ENCODE measurements at places on chromosomes 1 and 21.
A peak's percentile ranks its signal among the peaks of the same experiment; 100 is the strongest.

DNA sequence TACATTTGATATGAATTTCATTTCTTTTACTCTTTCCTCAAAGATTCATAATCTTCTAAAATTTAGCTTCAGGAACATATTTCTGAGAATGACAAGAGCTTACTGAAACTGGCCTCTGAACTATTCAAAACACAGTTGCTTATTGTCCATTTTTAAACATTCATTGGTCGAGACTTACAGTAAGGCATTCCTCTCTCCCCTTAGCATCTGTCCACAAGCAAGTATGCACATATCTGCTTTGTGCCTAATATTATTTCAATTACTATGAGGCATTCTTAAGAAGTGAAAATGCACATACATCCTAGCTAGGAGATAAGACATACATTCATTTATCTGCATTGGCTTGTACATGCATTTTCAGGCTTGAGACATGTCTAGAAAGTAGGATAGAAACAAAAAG lies 488.7 kb downstream of the PTBP2 start:
- no peak for DNase-seq

- no peak for DNase-seq
Measured at GRCh38 chr1:246309247-246309884, 197.7 kb downstream of the SMYD3 start.

GRCh38 chr1:15180945-15181523 lies 27.5 kb downstream of the TMEM51 start:
- DNase-seq, result no peak

- no peak for DNase-seq
Measured at GRCh38 chr1:205943245-205943644, at the start of gene SLC26A9. TSS of gene SLC26A9 (minus strand) at chr1:205943456. CDS start at chr1:205935820, 7,636 bp downstream.

GRCh38 chr1:220296981-220297380 lies 24.7 kb upstream of the RAB3GAP2 start:
- DNase-seq, result no peak

DNA sequence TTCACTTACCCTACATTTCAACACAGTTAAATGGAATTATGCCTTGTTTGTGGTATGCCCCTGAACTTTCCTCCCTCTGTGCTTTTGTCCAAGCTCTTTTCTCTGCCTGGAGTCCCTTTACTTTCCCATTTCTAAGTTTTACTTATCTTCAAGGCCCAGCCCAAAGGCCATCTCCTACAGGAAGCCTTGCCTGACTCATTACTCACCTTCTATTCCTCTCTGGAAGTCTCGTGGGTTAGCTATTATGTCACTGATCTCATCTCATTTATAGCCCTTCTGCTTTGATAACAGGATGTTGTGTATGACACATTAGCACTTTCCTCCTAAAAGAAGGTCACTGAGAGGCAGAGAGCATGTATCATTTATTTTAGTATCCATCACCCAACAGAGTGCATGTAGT lies 78.8 kb upstream of the CD1D start:
- no peak for DNase-seq

- DNase-seq, result no peak
Measured at GRCh38 chr1:70143048-70143659, 62.2 kb downstream of the LRRC40 start.

DNA sequence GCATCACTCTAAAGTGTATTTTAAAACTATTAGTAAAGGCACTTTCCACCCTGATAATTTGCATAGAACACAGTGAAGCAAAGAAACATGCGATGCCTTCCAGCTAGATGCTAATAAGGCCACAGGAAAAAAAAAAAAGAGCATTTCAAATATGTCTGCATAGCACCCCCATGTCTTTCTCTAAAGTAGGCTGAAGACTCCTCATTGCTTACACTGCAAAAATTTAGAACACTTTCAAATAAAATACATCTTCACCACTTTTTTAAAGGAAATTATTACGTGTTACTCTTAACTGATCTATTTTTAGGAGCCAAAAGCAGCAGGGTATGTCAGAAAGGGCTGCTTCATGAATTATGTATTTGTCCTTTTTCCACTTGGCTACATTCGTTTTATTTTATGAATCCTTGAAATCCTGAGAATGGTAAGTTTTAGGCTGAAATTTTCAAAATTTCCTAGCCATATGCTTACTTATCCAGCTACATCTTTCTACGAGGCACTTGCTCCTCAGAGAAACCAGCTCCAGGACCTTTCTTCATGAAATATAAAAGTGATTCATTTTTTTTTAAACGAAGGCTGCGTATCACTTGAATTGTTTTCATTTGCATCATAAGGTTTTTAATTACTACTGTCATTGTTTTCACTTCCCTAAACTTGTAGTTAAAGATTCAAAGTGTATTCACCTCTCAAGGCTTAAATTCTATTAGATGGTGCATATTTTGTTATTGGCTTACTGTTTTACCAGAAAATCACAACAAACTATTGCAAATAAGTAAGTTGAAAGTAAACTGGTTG lies 513.0 kb downstream of the PTPRC start:
- peak; percentile 7 for DNase-seq

GRCh38 chr1:9271283-9271682 lies 21.4 kb upstream of the SPSB1 start:
- no peak for DNase-seq

DNA sequence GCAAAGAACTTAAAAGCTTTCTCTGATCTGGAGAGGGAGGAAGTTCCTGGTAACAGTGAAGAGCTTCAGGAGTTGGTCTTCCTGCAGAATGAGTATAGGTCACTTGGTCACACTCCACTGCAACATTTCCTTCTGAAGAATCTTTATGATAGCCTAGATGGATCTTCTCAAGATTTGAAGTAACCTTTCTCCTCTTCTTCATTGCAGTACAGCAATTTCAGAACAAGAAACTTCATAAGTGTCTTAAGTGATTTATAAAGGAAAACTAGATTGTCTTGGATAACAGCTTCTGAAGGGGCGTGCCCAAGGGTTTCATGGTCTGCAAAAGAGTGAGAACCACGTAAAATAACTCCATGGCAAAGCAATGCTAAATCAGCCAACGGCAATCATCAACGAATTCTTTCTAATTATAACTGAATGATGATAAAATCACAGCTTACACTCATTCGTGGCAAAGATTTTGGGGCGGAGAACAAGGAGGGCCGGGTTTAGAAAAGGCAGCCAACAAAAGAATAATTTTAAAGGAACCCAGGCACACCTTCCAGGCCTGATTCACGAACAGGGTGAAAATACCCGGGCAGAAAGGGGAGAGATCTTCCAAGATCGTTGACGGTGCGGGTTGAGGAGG lies 53.9 kb upstream of the ASPM start:
- no peak for DNase-seq

DNA sequence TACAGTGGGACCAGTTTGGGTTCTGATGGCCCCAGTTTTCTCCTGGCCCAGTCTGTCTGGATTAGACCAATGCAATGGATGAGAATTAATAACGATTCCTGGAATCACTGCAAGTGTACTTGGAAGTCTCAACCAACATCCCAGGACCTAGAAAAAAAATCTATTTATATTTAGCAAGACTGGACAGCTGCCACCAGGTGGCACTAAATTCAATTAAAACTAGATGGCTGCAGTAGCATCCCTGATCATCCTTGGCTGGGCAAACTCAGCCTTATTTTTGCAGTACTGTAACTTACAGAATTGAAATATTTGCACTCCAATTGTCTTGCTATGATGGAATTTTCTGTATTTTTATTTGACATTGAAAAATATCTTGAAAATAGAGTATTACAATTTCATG lies 165.7 kb downstream of the NCAM2 start:
- DNase-seq, result peak; percentile 17

- DNase-seq, result no peak
Measured at GRCh38 chr1:230507666-230508402, 81.7 kb upstream of the PGBD5 start.

GRCh38 chr1:30914587-30914922 lies 6.0 kb upstream of the SDC3 start:
- no peak for DNase-seq

GRCh38 chr1:182101415-182102042 lies 40.0 kb upstream of the ZNF648 start:
- DNase-seq, result no peak

GRCh38 chr1:179910934-179911333 lies 28.8 kb downstream of the TOR1AIP1 start:
- DNase-seq, result no peak

DNA sequence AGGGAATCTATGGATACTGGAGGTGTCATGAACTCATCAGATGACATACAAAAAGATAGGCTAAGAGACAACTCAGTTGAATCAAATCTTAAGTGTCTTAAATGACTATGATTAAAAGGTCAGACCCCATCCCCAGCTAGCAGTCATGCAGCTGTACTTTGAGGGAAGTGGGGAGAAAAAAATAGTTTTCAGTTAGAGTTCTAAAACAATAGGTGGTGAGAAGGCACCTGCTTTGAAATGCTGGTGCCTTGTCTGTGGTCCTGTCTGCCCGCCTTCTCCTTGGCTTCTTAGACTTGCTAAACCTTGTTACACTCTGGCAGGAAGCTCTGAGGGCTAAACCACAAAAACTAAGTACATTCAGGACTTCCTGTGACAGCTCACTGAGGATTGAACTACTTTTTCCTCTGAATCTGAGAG lies 15.3 kb downstream of the CD2 start:
- peak; percentile 35 for DNase-seq

GRCh38 chr1:233587958-233588799 lies 25.7 kb upstream of the KCNK1 start:
- DNase-seq, result no peak

DNA sequence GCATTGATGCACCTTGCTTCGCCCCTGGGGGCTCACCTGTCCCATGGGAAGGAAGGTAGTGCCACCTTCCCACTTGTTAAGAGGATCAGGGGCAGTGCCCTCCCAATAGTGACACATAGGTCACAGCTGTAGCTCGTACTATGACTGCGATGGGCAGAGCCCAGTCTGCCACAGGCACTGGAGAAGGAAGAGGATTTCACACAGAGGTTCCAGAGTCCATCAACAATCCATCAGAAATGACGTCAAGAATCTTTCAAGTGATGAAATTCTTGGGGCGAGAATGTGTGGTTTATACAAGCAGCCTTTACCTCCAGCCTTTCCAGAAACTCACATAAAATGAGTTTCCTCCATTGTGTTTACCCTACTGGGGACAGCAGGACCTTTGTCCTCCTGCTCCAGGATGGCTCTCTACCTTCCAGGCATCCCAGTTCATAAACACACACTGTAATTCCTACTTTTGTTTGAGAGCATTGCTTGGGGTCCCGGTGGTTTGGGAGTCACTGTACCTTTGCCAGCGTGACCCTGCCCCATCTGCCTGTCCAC lies 260.6 kb upstream of the VAMP3 start:
- DNase-seq, result no peak

DNA sequence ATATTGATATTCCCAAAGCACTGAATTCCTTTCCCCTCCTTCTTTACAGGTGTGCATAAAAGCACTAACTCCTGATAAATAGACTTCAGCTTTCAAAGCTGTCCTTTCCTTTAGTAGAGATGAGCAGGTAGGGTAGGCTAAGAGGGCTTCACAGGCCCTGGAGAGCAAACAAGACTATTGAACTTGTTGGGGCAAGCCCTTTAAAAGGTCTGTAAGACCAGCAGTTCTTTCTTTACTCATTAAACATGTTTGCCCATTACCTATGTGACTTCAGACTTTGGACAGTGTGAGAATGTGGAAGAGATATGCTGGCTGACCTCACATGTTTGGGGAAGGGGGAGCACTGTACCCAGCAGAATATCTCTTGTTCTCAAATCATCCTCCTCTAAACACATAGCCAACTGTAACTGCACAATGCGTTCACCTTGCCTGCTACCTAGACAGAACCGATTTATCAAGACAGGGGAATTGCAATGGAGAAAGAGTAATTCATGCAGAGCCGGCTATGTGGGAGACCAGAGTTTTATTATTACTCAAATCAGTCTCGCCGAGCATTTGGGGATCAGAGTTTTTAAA lies 27.1 kb upstream of the HAO2 start:
- DNase-seq, result no peak

- DNase-seq, result no peak
Measured at GRCh38 chr1:198599749-198600148, 39.1 kb upstream of the PTPRC start.

GRCh38 chr1:30054126-30054525 lies 669.3 kb downstream of the MATN1 start:
- no peak for DNase-seq

DNA sequence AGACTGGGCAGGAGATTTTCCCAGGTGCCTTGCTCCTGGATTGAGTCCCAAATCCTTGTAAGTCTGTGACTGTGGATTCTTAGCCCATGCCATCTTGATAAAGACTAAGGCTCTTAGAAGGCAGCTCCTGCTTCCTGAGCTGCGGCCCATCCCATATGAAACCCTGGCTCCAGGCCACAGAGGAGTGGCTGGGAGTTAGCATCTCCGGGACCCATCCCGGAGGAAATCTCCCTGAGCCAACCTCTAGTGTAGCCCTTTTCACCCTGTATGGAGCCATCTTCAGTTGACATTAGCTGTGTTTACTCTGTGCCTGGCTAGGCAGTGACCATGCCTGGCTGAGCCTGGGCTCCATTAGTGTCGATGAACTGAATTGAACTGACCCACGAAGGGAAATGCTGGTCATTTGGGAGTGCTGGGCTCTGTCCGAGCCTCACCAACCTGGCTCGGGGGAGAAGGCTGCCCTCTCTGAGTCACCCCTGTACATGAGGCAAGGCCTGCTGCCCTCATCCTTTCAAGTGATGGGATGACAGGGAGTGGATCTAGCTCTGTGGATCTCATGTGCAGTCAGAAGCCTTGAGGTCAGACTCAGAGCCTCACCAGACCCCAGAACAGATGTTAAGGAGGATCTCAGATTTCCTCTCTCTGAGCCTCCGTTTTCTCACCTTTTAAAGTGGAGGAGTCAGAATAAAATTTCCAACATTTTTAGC lies 37.5 kb downstream of the LGR6 start:
- DNase-seq, result no peak

- no peak for DNase-seq
Measured at GRCh38 chr1:214540324-214540723, 11.1 kb downstream of the PTPN14 start.

DNA sequence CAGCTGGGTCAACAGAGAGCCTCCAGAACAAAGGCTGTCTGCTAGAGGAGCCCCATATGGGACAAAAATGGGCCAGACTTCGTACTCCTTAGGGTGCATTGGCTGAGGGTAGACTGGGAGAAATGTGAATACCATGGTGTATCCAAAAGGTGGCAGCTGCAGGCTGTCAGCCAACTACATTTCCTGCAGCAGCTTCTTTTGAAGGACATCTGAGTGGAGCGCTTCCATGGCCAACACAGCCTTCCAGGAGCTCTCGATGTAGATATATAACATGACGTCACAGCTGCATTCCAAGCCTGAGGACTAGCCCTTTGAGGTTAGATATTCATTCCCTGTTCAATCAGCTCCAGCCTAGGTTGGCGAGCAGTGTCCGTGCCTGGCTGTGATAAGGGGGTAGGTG lies 107.7 kb downstream of the MAB21L3 start:
- DNase-seq, result no peak

- no peak for DNase-seq
Measured at GRCh38 chr1:96487971-96488370, 233.6 kb upstream of the PTBP2 start.

DNA sequence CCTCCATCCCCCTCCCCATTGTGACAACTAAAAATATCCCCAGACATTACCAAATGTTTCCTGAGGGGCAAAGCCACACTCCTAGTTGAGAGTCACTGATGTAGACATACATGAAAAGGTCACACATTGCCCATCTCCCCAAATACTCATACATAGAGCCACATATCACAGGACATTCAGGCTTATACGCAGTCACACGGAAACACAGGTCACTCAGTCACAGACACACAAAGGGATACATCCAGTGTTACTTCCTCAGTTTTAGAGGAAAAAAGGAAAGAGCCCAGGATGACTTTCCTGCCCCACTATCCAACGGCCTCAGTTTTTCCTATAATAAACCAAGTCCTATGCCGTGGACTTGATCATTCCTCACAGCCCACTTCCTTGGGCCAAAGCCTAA lies 1.9 kb downstream of the SLC39A1 start:
- no peak for DNase-seq

All from GM13977 (cell line).